ENCODE measurements at places on chromosomes 1 and 21.

DNA sequence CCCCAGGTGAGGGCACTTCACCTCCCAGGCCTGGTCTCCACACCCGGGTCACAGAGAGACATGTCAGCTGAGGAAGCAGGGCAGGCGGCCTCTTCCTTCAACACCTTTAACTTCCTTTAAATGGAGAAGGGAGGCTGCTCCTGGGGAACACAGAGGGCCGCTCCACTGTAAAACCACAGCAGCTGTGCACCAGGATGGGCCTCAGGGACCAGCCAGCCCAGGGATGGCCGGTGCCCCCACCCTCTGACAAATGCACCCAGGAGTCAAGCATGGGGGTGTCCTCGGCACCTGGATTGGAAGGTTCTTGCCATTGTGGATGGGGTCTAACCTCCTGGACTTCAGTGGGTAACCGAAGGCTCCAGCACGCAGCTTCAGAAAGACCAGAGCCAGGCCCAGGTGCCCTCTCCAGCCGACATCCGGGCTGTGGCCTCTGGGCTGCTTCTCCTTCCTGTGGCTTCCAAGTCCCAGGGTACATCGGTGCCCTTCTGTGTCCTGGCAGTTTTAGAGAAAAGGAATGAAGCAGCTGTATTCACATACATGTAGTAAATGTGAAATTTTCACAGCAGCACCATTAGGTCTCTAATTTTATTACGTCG lies 121.7 kb upstream of the COL6A1 start:
- no peak for DNase-seq

- peak; percentile 20 for DNase-seq
Observed at GRCh38 chr1:17181781-17182464, 23.0 kb upstream of the PADI1 start.

DNA sequence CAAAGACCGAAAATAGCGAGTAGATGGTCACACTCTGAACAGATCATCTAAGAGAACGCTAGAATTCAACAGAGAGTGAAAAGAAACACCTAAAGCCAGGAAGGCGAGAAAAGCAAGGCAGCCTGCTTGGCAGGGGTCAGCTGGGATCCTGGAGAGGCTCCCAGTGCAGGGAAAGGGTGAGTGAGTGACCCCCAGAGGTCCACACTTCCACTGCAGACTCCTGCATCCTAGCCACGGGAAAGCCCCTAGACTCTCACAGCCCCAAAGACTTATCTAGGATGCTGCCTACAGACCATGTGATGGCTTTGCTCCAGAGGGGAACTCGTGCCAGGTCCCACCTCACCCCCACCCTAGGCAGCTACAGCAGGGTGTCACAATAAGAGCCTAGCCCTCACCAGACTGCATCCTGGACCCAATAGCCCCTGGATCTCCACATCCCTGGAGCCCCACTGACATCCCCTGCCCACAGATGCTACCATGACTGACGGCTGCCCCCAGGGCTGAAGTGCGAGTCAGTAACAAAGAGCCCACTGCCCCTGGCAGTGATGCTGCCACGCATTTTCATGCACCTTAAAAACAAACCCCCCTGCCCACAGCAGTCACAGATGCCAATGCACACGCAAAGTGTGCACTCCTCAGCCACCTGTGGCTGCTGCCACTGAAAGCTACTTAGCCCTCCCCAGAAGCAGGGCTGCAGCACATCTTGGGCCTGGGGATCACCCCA lies 62.2 kb downstream of the PSMG1 start:
- DNase-seq = no peak

- no peak for DNase-seq
Observed at GRCh38 chr1:47621483-47621882, 183.6 kb downstream of the FOXD2 start.

- DNase-seq = peak; percentile 85
Observed at GRCh38 chr21:45078877-45079281, 4.5 kb downstream of the ADARB1 start.

Data from CD4-positive, alpha-beta T cell treated with Interleukin-21 for 1 hour (primary cell).